Mammary epithelial cell (primary cell): ENCODE measurements at places on chromosomes 2 and 18. TPM values are rescaled to one million over a fixed set of nuclear protein-coding genes. Genes with fewer than 3 reads are reported as not detected.

- DNase-seq = no peak
These were observed 352.7 kb downstream of the CDH7 start for GRCh38 chr18:66103550-66103949.

- DNase-seq = no peak
These were observed 66.0 kb downstream of the BOLA3 start for GRCh38 chr2:74081763-74082110.

DNA sequence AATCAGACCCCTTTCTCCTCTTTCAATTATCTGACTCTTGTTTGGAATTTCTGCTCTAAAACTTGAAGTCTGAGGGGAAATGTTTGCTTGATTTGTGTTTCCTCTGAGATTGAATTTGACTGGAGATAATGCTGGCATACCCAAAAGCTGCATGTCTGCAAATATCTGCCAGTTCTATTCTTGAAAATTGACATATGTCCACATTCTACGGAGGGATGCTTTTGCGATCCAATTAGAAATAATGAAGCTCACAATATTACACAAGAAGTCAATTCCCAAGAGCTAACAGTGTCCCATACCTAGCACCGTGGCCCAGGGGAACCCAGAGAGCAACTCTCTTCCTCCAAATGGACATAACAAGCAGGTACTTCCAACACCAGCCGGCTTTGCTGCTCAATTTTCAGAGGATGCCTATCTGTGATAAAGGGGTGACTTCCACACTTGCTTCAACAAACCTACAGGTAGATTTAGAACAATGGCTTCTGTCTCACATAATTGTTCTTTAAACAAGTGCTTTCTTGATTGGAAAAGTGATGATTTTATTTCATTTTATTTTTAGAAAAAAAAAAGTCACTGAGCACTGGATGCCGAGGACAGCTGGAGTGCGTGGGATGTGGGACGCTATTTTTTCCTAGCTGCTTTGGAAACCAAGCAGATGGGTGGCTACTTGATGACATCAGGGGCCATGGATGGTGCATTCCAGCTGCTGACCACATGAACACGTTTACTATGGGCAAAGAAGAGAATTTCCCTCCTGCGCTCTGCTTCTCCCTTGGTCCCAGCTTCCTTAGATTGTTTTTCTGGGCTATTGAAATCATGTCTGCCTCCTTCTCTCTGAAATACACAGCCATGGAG, 488.9 kb downstream of the RNF144A start:
- DNase-seq = no peak

The CIDEA gene
- 1.3 TPM for total RNA-seq

DNA sequence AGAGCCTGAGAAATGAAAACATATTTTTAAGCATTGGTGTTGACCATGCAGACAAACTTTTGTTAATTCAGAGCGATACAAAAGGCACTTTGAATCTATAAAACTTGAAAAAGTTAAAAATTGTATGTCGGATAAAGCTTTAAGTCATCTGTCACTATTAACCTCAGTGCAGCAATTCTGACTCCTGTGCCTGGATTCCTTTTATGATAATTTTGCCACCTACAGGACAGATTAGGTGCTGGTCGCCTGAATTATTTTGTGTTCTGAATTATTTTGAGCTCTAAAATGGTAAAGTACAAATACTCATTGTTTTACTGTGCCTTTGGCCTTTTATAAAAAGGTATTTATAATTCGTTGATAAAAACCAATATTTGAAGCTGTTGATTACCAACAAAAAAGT, 19.4 kb upstream of the RNF138 start:
- no peak for DNase-seq

DNA sequence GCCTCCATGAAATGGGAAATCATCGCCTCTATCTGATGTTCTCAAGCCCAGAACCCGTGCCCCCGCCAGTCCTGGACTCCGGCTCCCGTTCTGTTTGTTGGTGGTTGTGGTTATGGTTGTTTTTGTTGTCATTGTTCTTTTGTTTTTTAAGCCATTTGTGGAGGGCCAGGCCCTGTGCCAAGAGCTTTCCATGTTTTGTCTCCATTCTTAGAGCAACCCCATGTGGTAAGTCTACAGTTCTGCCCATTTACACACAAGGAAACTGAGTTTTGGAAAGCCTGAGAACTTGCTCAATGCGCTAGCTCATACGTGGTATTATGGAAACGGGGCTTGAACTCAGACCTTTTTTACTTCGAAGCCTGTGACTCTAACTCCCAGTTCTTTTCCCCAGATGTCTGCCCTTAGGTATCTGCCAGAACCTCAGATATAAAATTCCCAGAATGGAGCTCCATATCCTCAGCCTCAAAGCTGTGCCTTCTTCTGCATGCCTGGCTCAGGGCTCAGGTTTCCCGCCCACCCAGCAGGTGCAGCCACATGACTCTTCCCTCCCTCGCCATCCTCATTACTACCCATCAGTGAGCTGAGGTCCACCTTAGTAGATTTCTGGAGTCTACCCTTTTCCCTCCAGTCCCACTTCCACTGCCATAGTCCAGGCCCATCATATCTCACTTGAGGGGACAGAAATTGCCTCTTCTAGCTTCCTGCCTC, 194.1 kb downstream of the KLHL29 start:
- no peak for DNase-seq

DNA sequence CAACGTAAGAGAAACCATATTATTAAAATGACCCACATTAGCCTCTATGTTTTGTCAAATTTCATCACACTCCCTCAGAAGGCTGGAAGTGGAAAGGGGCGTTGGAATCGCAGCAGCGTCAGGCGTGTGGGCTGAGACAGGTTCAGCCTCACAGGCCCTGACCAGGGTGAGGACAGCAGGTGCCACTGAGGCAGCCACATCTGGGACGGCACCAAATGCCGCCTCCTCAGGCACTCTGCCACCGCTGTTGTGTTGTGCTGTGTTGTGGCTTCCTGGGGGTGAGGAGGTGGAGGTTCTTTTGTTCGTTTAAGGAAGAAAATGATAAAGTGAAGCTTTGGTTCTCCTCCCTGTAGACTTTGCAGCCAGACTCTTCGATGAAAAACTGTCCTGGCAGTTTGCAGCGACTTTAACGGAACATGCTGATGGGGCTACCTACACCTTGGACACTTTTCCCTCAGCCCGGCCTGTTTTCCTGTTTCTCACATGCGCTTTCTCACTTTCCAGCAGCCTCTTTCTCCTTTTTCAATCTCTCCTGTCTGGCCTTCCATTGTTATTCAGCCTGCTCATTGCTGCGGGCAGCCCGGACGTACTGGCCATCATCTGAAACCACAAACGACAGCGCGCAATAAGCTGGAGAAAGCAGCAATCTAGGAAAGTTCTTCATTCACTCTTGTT, 44.9 kb upstream of the SALL3 start:
- DNase-seq = no peak

The ARHGEF33 gene
- total RNA-seq = 0.19 and 0.32 TPM in 2 replicates

- DNase-seq = no peak
These were observed 13.9 kb downstream of the IL37 start for GRCh38 chr2:112924821-112925220.

GRCh38 chr2:227817850-227818674, 4.4 kb downstream of the CCL20 start:
- peak; percentile 100 for DNase-seq

- no peak for DNase-seq
These were observed 172.2 kb downstream of the GLI2 start for GRCh38 chr2:120907822-120908221.

The ANKRD29 gene
- total RNA-seq = 7.5 and 12.6 TPM in 2 replicates

DNA sequence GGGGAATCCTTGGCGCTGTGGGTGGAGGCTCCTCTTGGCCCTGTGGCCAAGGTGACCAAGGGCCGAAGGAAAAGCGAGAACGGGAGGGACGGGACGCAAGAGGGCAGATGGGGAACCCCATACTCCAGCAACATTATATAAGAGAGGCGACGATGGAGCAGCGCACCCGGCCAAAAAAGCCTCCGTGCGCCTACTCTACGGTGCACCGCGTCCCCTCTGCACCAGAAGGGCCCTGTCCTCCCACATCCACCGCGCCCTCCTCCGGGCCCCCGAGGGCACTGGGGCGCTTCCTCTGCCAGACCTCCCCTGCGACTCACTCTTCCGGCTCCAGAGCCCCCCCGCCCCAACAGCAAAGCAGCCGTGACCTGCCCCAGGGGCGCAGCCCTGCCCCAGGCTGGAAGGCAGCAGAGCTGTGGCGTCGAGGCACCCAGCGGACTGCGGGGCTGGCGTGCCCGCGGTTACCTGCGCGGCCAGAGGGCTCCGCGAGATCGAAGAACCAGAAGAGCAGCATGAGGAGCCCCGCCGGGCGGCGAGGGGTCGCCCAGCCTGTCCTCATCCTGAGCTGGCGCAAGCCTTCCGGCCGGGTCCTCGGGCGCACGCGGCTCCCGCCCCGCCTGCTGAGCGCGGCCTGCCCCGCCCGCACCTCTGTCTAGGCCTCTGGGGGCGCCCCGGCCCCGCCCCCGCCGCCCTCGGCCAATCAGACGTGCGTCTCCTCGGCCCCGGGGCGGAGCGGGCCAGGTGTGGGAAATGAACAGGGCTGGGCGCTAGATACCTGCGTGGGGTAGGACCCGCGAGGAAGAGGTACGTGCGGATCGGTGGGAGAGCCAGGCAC, 106.3 kb upstream of the CD302 start:
- DNase-seq = no peak

The AMER3 gene
- not detected for total RNA-seq

DNA sequence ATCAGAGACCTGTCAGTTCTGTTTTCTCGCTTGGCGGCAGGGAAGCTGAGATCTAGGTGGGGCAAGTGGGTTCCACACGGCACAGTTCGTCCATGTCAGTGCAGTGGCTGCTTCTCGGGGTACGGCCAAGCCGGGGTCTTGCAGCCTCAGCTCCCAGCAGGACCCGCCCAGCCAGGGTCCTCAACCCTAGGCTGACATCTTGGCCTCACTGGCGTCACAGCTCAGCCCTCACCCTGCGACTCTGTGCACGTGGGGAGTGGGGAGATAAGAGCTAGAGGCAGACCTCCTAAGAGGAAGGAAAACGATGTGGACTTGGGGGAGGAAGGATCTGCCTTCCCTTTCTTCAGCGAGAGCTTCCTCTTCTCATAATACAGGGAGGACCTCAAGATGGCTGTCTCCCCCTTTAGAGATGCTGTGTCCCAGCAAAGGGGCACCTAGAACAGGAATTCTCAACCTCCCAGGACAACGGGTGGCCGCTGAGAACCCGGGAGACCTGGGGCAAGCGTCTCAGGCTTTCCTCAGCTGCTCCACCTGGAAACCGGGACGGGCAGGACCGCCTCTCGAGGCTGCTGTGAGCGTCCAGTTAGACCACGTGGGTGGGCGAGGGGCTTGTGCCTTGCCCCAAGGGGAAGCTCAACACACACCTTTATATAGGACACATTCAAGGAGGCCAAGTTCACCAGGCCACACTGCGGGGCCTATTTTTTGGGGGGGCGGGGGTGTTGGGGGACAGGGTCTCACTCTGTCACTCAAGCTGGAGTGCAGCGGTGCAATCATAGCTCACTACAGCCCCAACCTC, 23.5 kb upstream of the KLF11 start:
- DNase-seq = no peak
